Naive thymus-derived CD8-positive, alpha-beta T cell (primary cell): ENCODE measurements at places on chromosomes 4 and X. TPM values are rescaled to one million over a fixed set of nuclear protein-coding genes. Genes with fewer than 3 reads are reported as not detected.

The PABPC1L2B gene
- not detected for total RNA-seq

DNA sequence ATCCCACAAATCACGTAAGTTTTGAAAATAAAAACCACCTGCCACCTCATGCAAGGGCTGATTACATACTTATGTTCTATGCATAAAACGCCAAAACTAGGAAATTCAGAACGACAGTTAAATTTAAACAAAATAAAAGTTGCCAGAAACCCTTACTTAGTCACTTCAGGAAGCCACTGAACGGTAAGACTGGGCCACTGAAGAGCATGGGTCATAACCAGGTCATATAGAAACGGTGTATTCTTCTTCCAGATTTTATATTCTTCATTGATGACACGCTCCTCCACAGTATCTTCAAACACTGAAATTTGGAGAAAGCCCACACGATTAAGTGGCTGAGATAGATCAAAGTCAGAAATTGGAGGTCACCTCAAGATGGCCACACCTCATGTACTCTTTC lies 1.2 kb downstream of the RBBP7 start:
- H3K27me3 ChIP-seq = no peaks in the 10 kb centered on the region
- DNase-seq = no peak
- peak overlapping the region; percentile 96 for H3K4me3 ChIP-seq
- H3K27ac ChIP-seq = peak overlapping the region; percentile 94
- H3K4me1 ChIP-seq = peaks cover 40% of the 10 kb centered on the region

DNA sequence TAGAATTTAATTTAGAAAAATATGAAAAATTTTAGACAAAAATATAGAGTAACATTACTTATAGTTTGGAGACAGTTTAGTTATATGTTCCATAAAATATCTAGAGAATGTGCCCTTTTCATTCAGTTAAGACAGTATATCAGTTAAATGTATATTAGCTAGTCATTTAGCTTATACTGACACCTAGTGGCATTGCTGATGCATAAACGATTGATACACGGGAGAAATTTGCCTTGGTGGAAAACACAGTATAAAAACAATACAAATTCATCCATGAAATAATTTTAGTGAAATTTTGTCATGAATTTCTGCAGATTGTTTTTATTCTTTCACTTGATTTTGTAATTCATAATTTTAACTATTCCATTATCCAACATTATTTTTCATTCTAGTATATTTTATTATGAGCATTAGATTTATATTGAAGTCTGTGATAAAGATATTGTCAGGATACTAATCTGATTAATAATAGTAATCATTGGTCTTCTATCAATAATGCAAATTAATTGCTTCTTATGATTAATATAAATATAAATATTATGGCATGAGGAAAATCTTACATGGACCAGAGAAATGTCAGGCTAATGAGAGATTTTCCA lies 219.0 kb downstream of the TLL1 start:
- H3K27me3 ChIP-seq = peaks cover 2% of the 10 kb centered on the region
- H3K4me3 ChIP-seq = no peak overlapping the region
- no peak overlapping the region for H3K27ac ChIP-seq
- H3K4me1 ChIP-seq = no peaks in the 10 kb centered on the region

- H3K27ac ChIP-seq = peak overlapping the region; percentile 91
- peaks cover 6% of the 10 kb centered on the region for H3K36me3 ChIP-seq
- no peak for DNase-seq
- peaks cover 55% of the 10 kb centered on the region for H3K4me1 ChIP-seq
- H3K27me3 ChIP-seq = no peaks in the 10 kb centered on the region
Measured at GRCh38 chr4:113684534-113685091, 76.9 kb downstream of the CAMK2D start.

- H3K27ac ChIP-seq = no peak overlapping the region
- H3K4me1 ChIP-seq = no peaks in the 10 kb centered on the region
- H3K4me3 ChIP-seq = no peak overlapping the region
- DNase-seq = no peak
- H3K27me3 ChIP-seq = no peaks in the 10 kb centered on the region
- H3K36me3 ChIP-seq = no peaks in the 10 kb centered on the region
Measured at GRCh38 chr4:105246712-105247111, 100.0 kb downstream of the TET2 start.

The LUZP4 gene
- total RNA-seq = not detected
